ENCODE measurements at places on chromosomes 6 and 20.

DNA sequence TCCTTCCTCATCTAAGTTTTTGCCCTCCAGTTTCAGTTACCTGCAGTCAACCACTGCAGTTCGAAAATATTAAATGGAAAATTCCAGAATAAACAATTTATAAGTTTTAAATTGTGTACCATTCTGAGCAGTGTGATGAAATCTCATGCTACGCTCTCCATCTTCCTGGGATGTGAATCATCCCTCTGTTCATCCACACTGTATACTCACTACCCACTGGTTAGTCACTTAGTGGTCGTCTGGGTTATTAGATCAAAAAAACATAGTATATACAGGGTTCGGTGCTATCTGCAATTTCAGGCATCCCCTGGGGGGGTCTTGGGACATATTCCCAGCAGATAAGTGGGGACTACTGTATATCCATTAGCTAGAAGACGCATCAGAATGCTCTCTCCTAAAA is 151.9 kb upstream of the SLC22A16 start:
- no peak for DNase-seq

DNA sequence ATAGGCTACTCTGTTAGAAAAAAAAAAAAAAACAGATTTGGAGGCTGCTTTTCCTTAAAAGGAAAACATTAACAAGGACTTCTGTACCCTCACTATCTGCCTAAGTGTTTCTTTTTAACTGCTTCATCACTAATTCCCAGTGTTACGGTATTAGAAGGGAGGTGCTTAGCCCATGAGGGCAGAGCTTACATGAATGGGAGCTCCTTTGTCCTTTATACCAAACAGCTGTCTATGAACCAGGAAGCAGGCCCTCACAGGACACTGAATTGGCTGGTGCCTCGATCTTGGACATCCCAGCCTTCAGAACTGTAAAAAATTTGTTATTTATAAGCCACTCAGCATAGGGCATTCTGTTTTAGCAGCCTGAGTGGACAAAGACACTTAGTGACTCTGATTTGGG is 215.6 kb upstream of the NRSN1 start:
- no peak for DNase-seq

- DNase-seq = no peak
Measured at GRCh38 chr20:19566226-19566945, 191.7 kb upstream of the RIN2 start.

DNA sequence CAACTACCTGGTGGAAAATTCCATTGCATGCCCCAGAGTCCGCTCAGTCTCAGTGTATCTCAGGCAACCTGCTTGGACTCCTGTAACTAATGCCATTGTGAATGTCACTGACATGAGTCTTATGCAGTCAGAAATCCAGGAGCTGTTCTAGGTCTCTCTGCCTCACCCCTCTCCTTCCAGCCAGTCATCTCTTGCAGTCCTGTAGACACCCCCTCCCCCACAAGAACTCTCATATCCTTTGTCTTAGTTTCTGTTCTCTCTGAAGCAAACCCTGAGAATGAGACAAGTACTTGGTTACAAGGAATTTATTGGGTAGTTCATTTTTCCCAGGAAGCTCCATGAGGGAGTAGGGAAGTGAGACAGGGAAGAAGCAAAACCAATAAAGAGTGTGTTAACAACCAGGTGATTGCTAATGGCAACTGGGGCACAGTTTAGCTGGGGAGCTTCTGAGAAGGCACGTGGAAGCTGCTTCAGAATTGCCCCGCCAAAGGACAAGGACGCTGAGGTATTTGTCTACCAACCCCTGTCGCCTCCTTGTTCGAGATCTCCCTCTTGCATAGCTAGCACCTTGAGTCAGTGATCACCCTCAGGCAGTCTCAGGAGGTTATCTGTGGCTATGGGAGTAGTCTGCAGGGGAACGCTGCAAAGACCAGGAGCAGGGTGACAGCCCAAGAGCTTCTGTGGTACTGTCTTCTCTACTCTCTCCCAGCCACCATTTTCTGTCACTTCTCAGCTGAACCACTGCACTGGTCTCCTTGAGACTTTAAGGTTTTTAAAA is 911.4 kb upstream of the FLRT3 start:
- DNase-seq = no peak

DNA sequence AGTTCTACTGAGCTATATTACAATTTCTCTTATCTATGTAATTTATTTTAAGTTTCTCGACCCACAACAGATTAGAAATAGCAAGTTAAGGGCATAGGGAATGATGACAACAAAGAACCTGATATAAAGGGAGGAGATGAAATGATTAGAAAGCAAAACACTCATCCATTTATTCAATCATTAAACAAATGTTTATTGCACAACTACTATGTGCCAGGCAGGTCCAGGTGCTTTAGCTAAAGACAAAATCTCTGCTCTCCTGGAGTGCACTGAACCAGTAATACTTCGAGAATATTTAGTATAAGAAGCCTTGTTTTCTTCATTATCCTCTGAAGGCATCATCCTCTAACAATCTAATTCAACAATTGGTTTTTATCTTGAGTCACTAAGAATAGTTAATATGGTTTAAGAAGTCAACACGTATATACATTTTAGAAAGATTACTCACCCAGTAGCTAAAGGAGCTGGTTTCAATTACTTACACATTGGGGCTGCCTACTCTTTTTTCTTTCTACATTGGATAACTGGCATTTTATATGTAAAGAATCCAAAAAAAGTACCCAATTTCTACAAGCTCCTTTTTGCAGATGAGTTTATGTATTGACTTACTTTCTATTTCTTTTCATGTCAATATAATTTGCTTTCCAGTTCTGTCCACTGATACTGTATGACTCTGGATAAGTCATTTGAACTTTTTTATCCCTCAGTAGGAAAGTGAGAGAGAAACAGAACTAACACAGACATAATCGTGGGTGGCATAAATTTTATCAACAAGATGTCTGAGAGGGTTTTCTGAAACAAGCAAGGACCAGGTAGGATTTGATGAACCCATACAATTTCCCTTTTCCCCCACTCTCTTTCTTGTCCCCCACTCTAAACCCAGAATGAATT is 312.6 kb downstream of the CLIC5 start:
- no peak for DNase-seq

- no peak for DNase-seq
Measured at GRCh38 chr20:44501448-44501847, 20.4 kb downstream of the SERINC3 start.

- DNase-seq = no peak
Measured at GRCh38 chr20:9926007-9926406, 87.1 kb upstream of the PAK5 start.

- no peak for DNase-seq
Measured at GRCh38 chr6:78525976-78526375, 341.4 kb upstream of the IRAK1BP1 start.

GRCh38 chr6:2737885-2738284 is 12.8 kb downstream of the MYLK4 start:
- DNase-seq = no peak

DNA sequence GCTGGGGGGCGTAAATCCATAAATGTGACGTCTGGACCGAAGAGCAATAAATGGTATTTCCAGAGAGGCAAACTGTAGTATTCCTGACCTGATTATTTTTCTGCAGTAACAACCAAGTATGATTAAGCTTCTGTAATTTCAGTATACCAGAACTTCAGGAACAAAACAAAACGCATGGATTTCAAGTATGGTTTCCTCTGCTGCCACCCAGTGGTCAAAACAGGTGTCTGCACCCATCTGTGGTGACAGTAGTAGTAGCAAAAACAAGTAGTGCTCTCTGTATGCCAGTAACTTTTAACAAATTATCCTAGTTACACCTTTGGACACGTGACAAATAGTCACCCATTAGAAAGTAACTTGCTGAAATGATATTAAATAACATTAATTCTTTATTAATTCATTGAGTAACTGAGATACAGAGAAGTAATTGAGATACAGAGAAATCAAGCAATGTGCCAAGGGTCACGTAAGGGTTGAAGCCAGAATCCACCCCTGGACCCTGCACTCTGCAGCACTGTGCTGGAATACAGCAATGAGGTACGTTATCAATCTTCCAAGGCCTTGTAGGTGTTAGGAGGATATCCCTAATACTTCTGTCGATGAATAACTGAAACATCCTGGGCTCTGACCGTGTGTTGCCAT is 7.9 kb downstream of the CALHM4 start:
- DNase-seq = peak; percentile 86

GRCh38 chr6:163019926-163020325 is 292.2 kb downstream of the PACRG start:
- DNase-seq = no peak

DNA sequence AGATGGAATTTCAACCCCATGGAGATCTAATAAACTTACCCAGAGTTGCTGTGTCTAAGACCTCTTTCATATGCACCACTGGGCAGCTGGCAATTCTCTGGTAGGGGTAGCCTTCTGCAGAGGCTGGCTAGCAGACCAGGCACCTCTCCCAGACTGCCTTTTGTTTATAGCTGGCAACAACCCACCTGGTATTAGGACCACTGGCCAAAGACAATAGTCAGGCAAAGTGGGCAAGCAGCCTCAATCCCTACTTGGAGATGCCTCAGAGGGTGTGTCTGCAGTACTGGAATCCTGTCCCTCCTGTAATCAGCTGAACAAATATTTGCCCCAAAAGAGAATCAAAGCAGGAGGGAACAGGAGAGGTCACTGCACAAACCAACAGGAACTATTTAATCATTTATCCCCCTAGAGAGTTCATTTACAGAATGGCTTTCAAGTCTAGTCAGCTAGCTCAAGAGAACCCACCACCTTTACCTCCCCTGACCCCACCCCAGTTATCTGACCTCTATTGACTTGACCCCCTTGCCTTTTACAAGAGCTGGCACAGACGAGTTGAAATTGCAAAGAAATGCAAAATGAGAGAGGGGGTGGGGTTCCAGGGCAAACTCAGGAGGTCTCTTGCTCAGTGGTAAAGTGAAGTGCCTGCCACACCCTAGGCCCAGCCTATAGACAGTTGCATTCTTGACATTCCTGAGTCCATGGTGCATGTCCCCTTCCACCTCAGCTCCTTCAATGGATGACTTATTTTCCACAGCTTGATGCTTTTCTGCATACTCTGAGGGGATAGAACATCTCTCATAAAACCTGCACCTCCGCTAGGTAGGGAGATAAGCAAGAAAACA is 2.8 kb downstream of the BCL2L1 start:
- peak; percentile 45 for DNase-seq

DNA sequence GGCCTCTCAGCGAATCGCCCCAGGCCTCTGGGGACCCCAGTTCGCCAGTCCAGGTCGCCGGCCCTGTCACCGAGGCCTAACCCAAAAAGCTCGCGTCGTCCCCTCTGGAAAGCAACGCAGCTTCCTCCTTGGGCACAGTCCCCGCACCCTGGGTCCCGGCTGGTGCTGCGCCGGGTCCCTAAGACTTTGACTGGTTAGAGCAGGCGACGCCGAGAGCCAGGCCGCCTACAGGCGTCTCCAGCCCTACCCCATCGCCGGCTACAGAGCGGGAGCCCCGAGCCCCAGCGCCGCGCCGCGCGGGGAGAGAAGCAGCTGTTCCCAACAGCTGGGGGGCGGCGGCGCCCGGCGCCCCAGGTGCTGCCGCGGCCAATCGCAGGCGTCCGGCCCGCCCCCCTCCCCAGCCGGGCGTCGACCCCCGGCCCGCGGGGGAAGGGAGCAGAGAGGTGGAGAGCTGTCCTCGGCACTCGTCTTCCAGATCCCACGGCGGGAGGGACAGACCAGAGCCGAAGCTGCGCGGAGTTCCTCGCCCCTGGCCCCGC is 540 bp upstream of the RBM24 start:
- peak; percentile 63 for DNase-seq
